ENCODE measurements at places on chromosomes 5 and 9.
A peak's percentile ranks its signal among the peaks of the same experiment; 100 is the strongest.

- DNase-seq, result no peak
Measured at GRCh38 chr5:9324348-9325077, 221.4 kb downstream of the SEMA5A start.

GRCh38 chr5:88778736-88779135, 104.2 kb downstream of the MEF2C start:
- no peak for DNase-seq

DNA sequence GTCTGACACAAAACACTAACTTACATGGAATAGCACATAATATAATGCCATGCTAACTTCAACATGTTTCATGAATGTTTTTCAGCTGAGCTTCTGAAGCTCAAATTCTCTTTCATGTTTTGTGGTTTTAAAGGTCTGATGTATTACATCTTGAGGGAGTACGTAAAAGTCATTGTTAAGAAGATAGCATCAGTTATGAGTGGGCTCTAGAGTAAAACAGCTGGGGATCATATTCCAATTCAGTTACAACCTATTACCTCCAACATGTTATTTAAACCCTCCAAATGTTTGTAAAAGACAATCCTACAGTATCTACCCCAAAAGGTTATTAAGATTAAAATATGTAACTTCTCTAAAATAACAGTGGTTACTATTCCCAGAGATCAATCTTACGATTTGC, 19.2 kb downstream of the CETN3 start:
- DNase-seq, result no peak

DNA sequence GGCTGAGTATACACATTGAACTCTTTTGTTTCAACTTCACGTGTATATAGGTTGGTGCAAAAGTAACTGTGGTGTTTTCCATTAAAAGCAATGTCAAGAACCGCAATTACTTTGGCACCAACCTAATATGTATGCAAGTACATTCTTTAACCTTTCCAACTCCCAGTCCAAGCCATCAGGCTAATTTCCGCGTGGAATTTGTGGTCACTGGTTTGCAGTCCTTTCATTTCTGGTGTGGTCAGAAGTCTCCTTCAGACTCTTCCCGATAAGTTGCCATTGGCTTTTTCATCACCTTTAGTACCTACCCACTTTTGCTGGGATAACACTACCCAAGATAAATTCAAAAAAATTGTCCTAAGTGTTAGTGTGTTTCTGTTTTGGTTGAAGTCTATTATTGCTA, 84.0 kb downstream of the RGS3 start:
- DNase-seq, result no peak

GRCh38 chr5:134581241-134581981, 51.2 kb downstream of the SAR1B start:
- DNase-seq, result no peak

DNA sequence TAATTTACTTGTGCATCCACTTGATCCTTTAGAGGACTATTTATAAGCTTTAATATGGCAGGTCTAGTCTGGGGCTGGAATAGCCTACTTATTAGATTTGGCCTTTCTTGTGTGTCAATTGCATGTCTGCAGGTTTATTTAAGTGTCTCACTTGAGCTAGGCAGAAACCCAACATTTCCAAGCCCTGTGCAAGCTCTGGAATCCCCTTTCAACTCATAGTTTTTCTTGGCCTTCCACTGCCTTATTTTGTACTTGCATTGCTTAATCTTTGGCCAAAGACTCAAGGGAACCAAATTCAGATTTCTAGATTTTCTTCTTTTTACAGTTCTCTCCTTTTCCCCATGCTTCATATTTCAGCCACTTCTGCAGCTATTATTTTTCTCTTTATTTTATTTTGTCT, 102.4 kb upstream of the RFX3 start:
- no peak for DNase-seq

- DNase-seq, result no peak
Measured at GRCh38 chr5:121850272-121850671, 1.4 kb upstream of the FTMT start.

- no peak for DNase-seq
Measured at GRCh38 chr9:134040781-134041648, 15.7 kb downstream of the BRD3OS start.

DNA sequence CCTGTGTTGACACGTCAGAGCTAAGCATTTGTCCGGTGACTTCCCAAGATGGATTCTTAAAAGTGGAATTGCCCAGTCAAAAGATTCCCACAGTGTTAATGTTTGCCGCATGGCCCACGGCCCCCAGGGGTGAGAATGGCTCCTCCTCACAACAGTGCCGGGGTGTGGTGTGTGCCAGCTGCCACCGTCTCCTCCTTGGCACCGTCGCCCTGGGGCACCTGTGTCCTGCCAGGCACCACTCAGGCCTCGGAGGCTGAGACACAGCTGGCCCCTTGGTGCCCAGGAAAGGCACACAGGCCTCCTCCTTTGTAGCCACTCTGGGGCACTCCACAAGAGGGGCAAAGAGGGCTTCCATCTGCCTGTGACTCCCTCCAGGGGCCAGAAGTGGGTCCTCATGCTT, 4.3 kb downstream of the KCNT1 start:
- DNase-seq, result no peak

DNA sequence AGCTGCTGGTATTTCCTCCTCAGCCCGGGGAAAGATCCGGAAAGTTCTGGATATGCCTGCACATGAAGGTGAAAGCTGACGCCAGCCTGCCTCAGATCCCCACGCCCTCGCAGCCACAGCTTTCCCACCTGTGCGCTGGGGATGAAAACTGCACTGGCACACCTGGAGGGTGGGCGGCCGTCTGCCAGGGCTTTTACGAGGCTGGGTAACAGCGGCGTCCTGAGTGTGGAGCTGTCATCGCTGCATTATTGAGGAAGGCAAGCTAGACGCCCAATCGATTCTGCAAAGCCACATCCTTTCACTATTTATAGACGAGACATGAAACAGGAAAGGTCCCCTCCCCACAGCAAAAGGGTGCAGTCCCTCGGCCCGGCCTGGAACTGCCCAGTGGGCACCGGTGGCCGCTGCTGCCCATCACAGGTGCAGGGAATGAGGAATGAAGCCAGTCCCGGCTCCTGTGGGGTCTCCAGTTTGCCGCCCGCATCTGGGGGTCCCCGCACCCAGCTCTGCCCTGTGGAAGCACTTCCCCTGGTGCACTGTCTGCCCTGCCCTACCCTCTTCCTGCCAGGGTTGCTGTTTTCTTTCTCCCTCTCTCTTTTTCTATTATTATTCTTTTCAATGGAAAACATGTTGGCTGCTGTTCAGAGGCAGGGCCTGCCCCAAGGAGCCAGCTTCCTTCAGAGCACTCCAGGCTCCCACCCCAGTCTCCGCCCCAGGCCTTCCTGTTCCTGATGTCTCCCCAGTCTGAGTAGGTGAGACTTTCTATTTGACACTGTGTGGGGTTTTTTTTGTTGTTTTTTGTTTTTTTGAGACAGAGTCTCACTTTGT, 7.0 kb downstream of the NOTCH1 start:
- DNase-seq, result peak; percentile 76

GRCh38 chr9:29799227-29799626, 2225.9 kb upstream of the C9orf72 start:
- no peak for DNase-seq

GRCh38 chr5:112551419-112552032, 132.4 kb upstream of the EPB41L4A start:
- DNase-seq, result peak; percentile 71

DNA sequence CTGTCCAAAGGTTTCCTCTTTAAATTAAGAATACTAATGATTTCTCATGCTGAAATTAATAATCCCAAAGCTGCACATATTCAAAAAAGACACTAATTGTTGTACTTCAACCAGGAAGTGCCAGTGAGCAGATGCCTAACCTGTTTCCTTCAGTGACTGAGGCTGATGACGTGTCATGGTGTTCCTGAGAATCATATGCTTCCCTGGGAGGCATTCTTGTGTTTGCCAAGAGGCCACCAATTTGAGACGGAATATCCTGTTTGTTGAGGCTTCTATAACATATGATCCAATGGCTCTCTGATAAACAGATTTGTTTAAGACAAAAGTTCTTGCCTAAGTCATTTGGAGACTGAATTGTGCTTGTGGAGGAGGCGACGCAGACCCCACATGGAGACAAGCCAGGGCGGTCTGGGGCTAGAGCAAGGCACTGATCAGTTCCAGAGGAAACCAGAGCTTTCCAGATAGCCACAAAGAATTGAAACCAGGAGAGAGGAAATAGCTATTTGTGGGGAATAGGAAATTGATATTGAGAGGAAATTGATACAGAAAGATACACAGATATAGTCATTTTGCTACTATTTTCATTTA, 66.4 kb upstream of the ZNF608 start:
- no peak for DNase-seq

GRCh38 chr9:134357631-134358025, 31.4 kb downstream of the RXRA start:
- DNase-seq, result no peak

- DNase-seq, result no peak
Measured at GRCh38 chr5:73823508-73823925, 197.5 kb downstream of the ARHGEF28 start.

DNA sequence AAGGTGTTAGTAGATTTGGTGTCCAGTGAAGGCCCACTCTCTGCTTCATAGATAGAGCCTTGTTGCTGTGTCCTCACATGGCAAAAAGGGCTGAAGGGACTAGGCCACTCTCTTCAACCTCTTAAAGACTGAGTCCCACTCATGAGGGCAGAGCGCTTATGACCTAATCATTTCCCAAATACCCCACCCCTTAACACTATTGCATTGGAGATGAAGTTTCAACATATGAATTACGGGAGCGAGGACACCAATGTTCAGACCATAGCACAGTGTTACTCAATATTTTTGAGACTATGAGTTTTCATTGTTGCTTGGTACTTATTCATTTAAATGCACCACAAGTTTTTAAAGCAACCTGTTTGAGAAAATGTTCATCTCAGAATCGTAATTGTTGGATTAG, 8.8 kb upstream of the OTULINL start:
- DNase-seq, result no peak

DNA sequence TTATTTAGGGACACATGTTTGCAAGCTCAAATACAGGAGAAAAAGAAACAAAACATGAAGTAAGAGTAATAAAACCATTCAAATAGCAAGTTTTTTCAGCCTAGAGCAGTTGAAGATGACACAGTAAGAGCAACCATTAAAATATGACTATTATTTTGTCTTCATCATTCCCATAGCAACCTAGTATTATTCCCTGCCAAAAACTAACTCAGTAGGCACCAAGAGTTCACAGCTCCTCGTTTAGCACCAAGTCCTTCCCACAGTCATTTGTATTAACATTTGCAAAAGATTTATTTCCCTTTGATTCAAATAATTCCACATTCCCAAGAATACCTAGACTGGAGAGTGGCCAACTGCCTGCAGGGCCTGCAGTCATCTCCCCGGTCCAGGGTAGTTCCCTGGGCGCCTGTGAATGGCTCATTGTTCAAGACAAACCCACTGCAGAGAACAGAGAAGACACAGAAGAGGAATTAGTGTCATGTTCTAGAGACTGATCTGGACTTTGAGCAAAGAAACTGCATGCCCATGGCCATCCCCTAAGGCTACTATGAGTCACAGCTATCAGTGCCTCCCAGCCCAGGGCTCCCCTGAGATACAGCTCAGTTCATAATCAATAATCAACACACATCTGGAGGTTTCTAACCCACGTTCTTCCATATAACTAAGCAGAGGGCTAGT, 139.1 kb upstream of the MAP3K1 start:
- DNase-seq, result no peak

DNA sequence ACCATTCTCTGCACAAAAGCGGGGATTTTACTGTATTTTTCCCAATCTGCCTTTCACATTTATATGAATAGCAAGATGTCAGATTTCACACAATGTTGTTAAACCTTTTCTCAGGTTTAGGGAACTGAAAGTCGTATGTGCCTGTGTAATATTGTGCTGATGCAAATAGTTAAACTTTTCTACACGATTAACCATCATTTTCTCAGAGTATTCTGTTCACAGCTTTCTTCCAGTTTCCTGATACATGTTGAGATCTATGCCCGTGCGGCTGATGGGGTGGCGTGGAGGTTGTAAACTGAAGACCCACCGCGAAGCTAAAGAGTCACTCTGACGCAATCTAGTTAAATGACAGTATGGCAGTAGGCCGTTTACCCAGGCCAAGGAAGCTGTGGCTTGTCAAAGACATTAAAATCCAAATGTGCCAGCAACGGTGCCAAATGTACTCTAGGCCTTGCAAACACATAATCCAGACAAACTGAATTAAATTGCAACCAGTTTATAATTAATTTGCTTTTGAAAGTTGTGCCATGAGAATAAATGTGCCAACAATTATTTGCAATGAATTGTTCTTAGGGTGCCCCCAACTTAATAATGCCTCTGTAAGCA, 145.7 kb downstream of the EBF1 start:
- no peak for DNase-seq

GRCh38 chr5:1488882-1489680, 34.7 kb downstream of the LPCAT1 start:
- DNase-seq, result no peak

- no peak for DNase-seq
Measured at GRCh38 chr9:125883565-125884217, 136.5 kb downstream of the PBX3 start.

DNA sequence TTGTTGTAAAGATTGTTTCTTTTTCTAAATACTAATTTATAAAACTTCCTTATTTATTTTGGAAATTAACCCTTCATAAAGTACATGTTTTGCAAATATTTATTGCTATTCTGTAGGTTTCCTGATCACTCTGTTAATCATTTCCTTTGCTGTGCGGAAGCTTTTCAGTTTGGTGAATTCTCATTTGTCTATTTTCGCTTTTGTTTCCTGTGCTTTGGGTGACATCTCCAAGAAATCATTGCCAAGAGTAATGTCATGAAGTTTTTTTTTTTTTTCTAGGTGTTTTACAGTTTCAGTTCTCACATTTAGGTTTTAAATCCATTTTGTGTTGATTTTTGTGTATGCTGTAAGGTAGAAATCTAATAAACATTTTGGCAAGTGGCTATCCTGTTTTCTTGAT, 1899.8 kb upstream of the ACO1 start:
- no peak for DNase-seq

DNA sequence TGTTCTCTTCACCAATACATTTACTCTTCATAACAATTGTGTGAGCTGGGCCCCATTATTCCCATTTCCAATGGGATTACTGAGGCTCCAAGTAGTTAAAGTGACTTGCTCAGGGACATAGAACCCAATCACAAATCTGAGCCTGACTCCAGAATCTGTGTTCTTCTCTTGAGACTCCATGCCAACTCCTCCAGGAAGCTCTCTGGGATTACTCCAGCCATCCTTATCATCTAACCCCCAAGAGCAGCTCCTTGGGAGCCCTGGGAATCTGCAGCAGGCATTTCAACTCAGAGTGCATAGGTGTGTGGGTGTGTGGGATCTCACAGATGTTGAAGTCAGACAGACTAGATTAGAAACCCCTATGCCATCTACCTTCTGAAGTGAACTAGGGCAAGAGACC, 131.4 kb upstream of the BOD1 start:
- DNase-seq, result no peak
